ENCODE measurements at places on chromosomes 11 and 22. TPM values are rescaled to one million over a fixed set of nuclear protein-coding genes. Genes with fewer than 3 reads are reported as not detected.

TSSK2 gene
- polyA plus RNA-seq: not detected

DNA sequence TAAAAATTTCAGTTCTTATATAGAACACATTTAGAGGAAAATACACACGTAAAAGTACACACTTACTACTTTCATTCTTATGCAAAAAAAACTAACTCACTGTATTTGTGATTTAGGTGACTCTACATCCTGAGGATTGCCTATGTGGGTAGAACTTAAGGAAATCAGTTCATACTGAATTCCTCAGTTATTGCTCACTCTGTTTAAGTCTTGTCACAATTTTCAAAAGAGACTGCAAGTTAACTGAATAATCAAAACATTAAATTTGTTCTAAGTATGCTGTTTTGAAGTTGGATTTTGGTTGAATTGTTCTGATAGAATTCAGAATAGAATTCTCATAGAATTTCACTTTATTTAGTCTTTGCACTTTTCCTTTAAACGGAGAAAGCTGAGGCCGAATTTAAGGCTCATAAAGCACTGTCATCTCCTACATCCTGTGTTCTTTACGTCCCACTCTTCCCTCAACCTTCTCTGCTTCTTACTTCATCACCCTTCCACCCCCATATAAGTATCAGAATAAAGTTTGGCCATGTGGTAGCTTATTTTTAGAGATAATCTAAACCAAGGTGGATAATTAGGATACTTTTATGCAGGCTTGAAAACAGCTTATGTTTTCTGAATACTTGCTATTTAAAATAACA is 59.8 kb downstream of the APOL5 start:
- no peaks in the 10 kb centered on the region for H3K27me3 ChIP-seq
- no peak for DNase-seq
- H3K27ac ChIP-seq: no peak overlapping the region
- H3K4me3 ChIP-seq: no peak overlapping the region
- no peaks in the 10 kb centered on the region for H3K4me1 ChIP-seq

- no peak for DNase-seq
- H3K36me3 ChIP-seq: peaks cover 33% of the 10 kb centered on the region
- H3K4me3 ChIP-seq: no peak overlapping the region
- no peaks in the 10 kb centered on the region for H3K27me3 ChIP-seq
These were observed 26.5 kb upstream of the SUSD2 start for GRCh38 chr22:24154826-24155225.

GRCh38 chr11:85628771-85629341 is 463 bp downstream of the TMEM126B start:
- H3K4me1 ChIP-seq: no peaks in the 10 kb centered on the region
- H3K27ac ChIP-seq: peak overlapping the region; percentile 45
- no peaks in the 10 kb centered on the region for H3K27me3 ChIP-seq
- peaks cover 9% of the 10 kb centered on the region for H3K36me3 ChIP-seq

DNA sequence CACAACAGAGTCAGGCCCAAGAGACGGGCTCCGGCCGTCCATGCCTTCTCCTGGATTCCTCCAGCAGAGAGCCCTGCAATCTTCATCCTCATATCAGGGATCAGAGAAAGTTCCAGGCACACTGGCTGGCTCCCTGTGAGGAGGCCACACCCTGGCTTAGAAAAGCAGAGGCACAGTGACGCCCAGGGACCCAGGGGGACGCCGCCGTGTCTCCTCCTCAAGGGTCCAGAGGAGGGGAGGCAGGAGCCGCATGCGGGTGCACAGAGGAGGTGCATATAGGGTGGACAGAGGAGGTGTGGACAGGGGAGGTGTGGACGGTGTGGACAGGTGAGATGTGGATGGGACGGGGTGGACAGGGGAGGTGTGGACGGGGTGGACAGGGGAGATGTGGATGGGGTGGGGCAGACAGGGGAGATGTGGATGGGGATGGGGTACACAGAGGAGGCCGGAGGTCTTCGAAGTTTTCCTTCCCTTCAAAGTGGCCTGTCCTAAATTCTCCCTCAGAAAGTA is 1521.9 kb downstream of the BRD1 start:
- H3K36me3 ChIP-seq: no peaks in the 10 kb centered on the region
- no peak overlapping the region for H3K27ac ChIP-seq
- H3K27me3 ChIP-seq: no peaks in the 10 kb centered on the region
- peaks cover 10% of the 10 kb centered on the region for H3K4me1 ChIP-seq

SLC37A2 gene
- 91.1 TPM for polyA plus RNA-seq

WNT7B gene
- polyA plus RNA-seq: 0.33 TPM

GRCh38 chr22:37401401-37402183 is 25.7 kb downstream of the ELFN2 start:
- DNase-seq: no peak
- no peak overlapping the region for H3K27ac ChIP-seq
- no peak overlapping the region for H3K4me3 ChIP-seq
- no peaks in the 10 kb centered on the region for H3K4me1 ChIP-seq
- H3K27me3 ChIP-seq: no peaks in the 10 kb centered on the region

- H3K36me3 ChIP-seq: no peaks in the 10 kb centered on the region
- no peak overlapping the region for H3K4me3 ChIP-seq
- no peak for DNase-seq
- H3K27ac ChIP-seq: no peak overlapping the region
These were observed 879.4 kb upstream of the TENM4 start for GRCh38 chr11:80320226-80320625.

DNA sequence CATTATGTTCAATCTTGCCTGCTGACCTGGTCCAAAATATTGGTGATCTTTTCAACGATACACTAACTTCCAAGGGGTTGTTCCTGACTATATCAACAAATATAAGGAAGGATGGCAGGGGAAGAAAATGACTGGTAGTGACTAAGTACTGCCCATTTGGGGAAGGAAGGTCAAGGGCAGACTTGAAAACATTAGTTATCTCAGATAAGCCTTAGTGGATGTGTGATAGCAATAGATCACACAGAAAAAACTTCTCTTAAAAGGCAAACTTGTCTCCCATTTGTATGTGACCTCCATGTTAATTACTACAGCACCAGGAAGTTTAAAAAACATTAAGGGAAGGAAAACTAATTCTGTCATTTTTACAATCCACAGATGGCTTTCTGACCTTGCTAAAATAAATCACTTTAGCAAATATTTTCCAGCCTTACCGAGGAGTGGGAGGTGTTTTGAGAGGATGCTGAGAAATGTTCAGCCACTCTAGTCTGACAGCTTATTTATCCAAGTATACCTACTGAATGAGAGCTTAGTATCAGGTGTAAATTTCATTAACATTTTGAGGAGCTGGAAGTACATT is 88.2 kb upstream of the DDI1 start:
- H3K27ac ChIP-seq: peak overlapping the region; percentile 55
- no peaks in the 10 kb centered on the region for H3K27me3 ChIP-seq
- H3K4me1 ChIP-seq: peaks cover 38% of the 10 kb centered on the region
- DNase-seq: no peak
- H3K4me3 ChIP-seq: no peak overlapping the region
